ENCODE measurements at places on chromosomes 7 and 10.

DNA sequence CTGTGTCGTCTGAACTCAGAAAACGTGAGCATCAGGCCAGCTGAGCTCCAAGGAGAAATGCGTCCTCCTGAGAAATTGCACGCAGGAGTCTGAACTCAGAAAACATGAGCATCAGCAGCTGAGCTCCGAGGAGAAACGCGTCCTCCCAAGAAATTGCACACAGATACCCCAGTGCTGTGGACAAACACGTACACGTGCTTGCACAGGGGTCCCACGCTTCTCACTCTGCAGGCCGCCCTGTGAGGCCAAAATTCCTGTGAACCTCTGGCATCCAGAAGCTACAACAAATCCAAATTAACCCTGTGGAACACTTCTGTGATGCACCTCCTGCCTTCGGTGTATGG is 133.8 kb downstream of the WDR37 start:
- no peak for DNase-seq

DNA sequence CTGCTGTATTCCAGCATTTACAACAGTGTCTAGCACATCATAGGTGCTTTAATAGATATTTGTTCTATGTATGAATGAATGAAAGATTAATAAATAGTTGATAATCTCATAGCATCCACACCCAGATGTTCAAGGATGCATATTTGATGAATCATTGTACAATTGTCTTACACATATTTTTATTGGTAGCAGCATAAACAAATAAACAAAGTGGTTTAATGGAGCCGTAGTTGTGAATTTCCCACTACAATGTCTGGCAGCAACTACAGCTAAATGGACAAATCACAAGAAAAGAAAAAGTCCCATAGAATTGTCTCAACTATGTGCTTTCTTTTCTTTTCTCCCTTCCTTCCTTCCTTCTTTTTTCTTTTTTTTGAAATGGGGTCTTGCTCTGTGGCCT is 150.8 kb downstream of the NRP1 start:
- DNase-seq: no peak

GRCh38 chr10:116690356-116691322 is 51.7 kb downstream of the HSPA12A start:
- DNase-seq: no peak

- DNase-seq: no peak
These were observed 6.4 kb upstream of the PRTFDC1 start for GRCh38 chr10:24958721-24959381.

GRCh38 chr7:50612704-50613103 is 47.5 kb upstream of the DDC start:
- no peak for DNase-seq

GRCh38 chr7:9945131-9945530 is 1028.5 kb upstream of the PHF14 start:
- DNase-seq: no peak

GRCh38 chr7:80488851-80489370 is 23.0 kb downstream of the GNAT3 start:
- no peak for DNase-seq

- no peak for DNase-seq
These were observed 29.0 kb downstream of the UPP1 start for GRCh38 chr7:48118041-48118440.

- DNase-seq: no peak
These were observed 93.4 kb upstream of the PARD3 start for GRCh38 chr10:34908481-34908880.

DNA sequence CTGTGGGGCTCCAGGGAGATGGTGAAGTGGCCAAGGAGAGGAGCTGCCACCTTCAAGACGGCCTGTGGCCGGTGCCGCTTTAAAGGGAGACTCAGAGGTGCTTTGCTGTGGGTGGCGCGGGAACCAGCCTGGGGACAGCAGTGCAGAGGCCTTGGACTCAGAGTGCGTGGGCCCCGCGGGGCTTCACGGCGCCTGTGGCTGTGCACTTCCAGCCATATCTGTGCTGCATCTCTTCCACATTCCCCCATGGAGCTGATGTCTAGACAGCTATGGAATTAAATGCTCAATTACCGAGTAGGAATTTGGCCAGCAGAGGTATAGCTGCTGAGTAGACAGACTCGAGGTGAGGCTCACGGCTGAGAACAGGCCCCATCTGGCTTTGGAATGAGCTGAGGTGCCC is 41.7 kb downstream of the HTRA1 start:
- DNase-seq: no peak

- no peak for DNase-seq
These were observed 8.2 kb downstream of the TPK1 start for GRCh38 chr7:144827621-144828020.

DNA sequence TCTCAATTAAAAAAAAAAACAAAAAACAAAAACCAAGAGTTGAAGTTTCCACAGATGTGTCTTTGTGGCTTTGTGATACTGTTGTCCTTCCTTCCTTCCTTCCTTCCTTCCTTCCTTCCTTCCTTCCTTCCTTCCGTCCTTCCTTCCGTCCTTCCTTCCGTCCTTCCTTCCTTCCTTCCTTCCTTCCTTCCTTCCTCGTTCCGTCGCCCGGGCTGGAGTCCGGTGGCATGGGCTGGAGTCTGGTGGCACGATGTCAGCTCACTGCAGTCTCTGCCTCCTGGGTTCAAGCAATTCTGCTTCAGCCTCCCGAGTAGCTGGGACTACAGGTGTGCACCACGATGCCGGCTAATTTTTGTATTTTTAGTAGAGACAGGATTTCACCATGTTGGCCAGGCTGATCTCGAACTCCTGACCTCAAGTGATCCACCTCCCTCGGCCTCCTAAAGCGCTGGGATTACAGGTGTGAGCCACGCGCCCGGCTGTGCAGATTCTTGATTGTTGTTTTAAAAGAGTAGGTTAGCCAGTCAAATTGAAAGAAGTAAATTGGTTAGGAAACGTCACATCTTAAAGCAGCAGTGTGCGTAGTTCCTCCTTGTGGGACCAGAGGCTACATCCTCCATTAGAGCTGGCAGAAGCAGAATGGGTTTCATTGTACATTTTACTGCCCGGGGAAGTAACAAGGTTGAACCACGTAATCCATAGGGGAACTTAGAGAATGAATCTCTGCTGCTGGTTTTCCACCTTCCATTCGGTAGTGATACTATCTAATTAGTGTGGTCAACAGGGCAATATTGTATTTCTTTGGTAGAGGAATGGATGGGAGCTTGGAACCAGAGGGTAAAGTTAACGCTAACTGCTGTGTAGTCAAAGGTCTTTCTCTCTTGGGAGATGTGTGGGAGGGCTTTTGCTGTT is 20.6 kb downstream of the DNAJB6 start:
- no peak for DNase-seq

- DNase-seq: no peak
These were observed 7.3 kb downstream of the LFNG start for GRCh38 chr7:2526659-2527504.

- DNase-seq: no peak
These were observed 74.5 kb downstream of the BMPER start for GRCh38 chr7:33979807-33980355.

- DNase-seq: no peak
These were observed 18.5 kb downstream of the ZNF277 start for GRCh38 chr7:112225006-112225405.

DNA sequence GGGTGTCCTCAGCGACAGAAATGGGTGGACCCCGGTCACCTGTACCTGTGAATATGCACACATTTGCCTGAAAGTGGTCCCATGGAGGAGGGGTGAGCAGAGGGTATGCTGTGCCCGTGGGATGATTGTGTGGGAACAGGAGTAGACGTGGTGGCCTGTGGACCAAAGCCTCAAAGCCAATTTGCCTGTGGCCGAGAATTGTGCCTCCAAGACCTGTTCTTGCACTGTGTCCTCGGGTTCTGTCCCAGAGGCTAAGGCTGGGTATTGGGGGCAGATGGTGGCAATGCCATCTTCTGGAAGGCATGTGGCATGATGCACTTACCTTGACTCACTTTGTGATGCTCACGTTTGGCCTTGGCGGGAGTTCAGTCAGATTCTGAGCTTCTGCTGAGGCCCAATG is 351.0 kb downstream of the TCERG1L start:
- DNase-seq: no peak

- DNase-seq: no peak
These were observed 15.6 kb upstream of the DGKI start for GRCh38 chr7:137862358-137862757.

- DNase-seq: no peak
These were observed 110.3 kb downstream of the KAT6B start for GRCh38 chr10:74936577-74937265.

DNA sequence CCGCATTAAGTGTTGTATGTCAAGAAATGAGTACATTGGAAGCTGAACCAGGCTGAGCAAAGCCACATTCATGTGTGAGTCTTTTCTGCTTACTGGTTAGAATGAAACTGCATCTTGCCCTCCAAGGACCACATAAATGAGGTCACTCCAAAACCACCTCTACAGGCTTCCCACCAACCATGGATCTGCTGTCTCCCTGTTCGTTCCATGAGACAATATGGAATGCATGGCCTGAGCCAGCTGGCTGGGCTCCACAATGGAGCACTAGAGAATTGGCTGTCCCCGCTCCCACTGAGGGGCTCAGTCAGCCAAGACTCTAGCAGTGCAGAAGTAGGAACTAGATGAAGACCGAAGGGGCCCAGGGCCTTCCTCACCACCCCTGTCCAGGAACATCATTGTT is 120.8 kb downstream of the TNS3 start:
- no peak for DNase-seq

GRCh38 chr7:47179812-47180515 is 401.9 kb downstream of the TNS3 start:
- DNase-seq: no peak

DNA sequence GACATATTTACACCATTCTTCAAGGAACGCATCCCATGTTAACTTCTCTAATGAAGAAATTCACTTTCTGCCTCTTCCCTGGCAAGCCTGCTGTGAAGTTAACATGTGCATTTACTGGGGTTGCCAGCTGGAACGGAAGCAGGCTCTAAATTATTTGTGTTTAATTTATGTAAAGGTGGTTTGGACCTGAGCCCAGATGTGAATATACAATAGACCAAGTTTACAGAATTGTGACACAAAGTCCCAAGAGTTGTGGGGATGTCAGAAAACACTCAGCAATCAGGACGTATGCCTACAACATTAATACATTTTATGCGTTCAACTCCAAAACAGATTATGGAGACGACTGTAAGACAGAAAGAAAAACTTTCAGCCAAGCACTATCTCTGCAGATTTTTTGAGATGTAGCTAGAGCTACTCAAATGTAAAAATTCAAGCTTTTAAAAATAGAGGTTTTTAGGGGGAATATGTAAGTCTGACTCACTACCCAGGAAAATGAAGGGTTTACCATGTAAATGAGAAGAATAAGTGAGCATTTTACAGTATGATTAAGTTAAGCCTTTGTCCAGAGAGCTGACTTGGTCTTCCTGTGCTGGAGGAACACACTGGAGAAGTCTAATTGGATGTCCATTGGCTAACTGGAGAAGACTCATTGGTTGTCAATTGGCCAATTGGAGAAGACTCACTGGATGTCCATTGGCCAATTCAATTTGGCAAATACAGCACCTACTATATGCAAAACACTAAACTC is 19.5 kb downstream of the NRP1 start:
- no peak for DNase-seq

DNA sequence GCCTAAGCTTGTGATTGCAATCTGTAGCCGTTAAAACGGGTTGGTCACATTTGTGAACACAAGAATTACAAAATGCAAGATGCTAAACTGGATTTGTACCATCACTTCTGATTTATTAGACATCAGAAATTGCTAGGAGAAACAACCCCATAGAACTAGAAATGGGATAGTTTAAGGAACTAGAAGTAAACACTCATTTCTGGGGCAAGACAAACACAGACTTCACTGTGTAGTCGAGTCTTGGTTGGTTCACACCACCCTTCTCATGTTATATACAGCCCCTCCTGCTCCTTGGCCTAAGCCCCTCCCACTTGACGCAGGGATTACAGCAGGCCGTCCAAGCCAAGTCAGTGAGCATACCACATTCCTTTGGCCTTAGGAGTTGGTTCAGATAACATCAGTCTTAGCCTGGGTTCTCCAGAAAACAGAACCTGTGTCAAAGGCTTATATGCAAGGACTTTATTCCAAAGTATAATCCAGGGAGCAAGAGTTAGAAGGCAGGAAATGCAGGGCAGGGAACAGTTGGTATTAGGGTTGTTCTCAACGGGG is 2.0 kb upstream of the NRAP start:
- DNase-seq: no peak

Data from stimulated activated CD4-positive, alpha-beta T cell treated with anti-CD3 and anti-CD28 coated beads, Interleukin-15, amount 100 ng/mL, for 1 hour (primary cell).